NCI-H2171 (cell line): ENCODE measurements at places on chromosomes 7 and 10.

DNA sequence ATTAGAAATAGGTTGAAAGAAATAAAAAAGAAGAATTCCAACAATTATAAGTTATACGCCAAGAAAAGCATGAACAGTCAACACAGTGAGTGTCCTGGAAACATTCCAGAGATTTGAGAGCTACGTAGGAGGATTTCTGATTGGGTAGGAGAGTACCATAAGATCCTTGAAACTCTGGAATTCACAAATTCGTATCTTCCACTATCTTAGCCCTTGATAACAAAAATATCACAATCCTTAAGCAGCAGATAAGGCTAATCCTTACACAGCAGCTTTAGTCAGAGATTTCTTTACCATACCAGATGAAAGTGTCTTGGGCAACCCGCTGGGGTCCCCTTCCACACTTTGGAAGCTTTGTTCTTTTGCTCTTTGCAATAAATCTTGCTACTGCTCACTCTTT lies 8.2 kb downstream of the TPK1 start:
- DNase-seq = no peak

- DNase-seq = no peak
Measured at GRCh38 chr7:19919261-19920095, 146.1 kb upstream of the TMEM196 start.

GRCh38 chr10:69648461-69648860 lies 18.4 kb downstream of the FAM241B start:
- no peak for DNase-seq

DNA sequence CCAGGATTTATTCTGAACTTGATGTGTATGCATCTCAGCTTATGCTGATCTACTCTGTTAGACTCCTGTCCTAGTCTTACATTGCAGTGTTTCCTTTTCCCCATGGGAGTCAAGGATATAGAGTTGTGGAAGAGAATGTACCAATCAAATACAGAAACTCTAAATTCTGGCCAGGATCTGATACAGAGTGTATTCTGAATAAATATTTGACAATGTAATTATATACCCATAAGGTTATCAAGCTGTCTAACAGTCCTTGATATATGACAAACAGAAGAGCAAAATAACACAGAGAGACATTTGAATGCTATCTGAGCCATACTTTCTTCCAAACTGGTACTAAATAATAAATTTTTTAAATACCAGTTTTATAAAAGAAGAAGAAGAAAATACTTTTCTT lies 116.8 kb downstream of the ETV1 start:
- no peak for DNase-seq

DNA sequence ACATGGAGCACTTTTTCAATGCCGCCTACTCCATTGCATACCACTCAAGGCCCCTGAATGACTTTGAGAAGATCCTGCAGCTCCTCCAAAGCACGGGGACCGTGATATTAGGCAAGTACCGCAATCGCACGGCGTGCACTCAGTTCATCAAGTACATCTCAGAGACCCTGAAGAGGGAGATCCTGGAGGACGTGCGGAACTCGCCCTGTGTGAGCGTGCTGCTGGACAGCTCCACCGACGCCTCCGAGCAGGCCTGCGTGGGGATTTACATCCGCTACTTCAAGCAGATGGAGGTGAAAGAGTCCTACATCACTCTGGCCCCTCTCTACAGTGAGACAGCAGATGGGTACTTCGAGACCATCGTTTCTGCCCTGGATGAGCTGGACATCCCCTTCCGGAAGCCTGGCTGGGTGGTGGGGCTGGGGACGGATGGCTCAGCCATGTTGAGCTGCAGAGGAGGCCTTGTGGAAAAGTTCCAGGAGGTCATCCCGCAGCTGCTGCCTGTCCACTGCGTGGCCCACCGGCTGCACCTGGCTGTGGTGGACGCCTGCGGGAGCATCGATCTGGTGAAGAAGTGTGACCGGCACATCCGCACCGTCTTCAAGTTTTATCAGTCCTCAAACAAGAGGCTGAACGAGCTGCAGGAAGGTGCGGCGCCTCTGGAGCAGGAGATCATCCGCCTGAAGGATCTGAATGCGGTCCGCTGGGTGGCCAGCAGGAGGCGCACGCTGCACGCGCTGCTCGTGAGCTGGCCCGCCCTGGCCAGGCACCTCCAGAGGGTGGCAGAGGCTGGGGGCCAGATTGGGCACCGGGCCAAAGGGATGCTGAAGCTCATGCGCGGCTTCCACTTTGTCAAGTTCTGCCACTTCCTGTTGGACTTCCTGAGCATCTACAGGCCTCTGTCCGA lies 12.7 kb upstream of the ATP6V0E2 start:
- DNase-seq = no peak

DNA sequence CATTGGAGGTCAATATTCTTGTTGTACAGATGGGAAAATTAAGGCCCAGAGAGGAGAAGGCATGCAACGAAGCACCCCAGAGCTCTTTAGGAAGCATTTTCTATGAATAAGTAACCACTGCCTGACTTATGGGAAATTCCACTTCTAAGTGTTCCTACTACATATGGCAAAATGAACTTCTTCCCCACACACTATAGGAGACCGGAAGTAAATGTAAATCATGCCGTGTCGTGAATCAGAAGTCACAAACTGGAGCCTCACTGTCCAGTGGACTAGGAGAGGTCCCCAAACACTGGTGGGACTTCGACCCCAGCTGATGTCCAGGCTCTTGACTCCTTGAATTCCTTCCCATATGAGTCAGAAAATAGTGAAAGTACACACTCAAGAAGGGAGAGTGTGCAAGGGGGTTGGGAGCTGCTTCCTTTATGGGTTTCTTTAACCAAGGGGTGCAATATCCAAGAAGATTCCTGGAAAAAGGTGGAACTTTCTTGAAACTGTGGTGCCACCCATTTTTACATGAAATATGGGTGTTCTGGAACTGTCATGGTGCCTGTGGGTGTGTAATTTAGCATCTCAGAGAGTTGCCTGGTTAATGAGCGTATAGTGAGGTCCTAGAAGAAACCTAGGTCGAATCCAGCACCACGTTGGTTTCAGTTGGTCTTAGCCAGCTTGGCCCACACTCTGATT lies 6.7 kb downstream of the RASSF4 start:
- no peak for DNase-seq

DNA sequence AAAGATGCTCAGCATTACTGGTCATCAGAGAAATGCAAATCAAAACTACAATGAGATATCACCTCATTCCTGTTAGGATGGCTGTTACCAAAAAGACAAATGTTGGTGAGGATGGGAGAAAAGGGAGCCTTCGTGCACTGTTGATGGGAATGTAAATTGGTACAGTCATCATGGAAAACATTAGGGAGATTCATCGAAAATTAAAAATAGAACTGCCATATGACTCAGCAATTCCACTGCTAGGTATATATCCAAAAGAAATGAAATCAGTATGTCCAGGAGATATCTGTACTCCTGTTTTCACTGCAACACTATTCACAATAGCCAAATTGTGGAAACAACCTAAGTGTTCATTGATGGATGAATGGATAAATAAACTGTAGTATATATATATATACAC lies 228.1 kb downstream of the ACTR3B start:
- DNase-seq = no peak

- DNase-seq = no peak
Measured at GRCh38 chr10:34305189-34305588, 509.9 kb downstream of the PARD3 start.

DNA sequence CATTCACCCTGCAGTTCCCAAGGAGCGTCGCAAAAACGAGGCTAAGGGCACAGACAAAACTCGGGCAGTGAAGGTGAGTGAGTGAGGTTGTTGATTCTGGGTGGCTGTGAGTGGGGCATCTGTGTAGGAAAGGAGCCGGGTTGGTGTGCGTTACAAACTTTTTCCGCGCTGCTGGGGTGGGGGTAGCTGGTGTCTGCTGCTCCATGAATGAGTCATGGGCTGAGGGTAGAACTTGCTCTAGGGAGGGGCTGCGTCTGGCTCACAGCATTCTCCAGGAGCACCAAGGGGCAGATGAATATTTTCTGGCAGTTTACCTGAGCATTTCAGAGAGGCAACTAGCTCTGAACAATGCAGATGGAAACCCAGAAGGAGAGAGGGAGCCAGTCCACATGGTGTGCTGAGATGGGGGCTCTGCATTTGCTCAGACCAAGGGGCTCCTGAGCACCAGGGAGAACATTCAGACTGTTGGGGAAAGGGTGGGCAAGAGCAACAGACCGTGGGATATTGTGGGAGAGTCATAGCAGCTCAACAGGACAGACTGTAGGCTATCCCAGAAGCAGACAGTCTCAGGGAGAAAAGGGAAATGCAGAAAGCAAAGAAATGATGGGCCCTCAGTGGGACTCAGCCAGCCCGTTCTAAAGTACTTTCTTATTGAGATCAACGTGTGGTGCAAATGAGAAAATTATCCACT lies 18.8 kb downstream of the NOBOX start:
- DNase-seq = no peak

DNA sequence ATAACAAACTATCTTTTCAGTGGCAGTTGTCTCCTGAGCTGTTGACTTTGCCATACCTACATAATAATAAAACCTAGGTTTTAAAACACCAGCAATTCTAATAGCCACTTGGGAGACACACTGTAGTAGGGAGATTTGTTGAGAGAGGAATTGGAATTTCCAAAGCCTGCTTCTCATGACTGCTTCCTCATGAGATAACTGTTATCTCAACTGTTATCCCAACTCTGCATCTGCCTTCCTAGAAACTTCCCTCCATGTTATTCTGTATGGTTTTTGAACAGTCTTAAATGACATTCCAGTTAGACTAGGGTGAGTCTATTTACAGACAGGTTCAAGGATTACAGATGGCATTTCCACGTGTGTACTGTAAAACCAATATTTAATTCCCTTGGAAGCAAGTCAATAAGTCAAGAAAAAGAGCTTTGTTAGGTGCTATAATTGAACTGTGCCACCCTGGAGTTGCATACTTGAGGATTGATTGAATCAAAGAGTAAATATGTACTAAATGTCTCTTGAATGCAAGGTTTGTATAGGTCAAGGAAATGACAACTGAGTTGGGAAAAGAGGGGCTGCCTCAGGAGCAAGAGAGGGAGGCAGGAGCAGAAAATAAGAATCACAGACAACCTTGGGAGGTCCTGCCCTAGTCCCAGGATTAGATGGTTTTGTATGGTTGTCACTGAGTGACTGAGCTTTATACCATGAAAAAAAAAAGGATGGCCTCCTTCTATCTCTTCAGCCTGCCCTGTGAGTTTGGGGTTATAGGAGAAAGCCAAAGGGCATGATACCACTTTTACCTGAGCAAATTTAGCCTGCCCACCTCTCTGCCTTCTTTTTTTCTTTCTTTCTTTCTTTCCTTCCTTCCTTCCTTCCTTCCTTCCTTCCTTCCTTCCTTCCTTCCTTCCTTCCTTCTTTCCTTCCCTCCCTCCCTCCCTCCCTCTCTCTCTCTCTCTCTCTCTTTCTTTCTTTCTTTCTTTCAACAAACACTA lies 9.9 kb upstream of the TM9SF3 start:
- DNase-seq = no peak

DNA sequence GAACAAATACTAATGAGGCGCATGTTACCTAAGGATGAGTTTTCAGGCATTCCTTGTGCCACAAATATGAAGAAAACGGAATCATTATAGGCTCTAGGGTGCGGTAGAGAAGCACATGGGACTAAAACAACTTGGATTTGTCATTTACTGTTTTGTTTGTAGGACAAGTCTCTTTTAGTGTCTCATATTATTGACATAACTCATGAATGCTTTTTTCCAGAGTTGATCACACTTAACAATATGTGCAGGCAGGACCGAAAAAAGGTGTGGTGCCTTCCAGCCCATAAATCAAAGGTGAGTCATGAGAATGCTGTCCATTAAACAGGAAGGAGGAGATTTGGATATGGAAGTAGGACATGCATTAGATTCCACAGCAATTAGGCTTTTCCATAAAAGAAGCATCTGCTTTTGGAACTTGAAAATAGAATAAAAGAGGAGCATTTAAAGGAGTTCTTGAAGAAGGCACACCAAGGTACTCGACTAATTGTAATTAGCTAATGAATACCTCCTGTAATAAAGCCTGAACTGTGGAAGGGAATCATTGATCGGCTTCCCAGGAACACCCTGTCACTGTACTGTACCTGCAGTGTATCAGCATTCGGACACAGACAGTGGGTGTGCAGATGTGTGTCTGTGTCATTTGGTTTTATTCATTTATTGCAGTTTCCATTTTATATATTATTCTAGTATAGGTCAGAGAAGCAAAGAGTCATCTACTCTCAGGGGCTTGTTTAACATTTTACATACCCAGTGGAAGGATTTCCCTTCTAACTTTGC lies 119.7 kb upstream of the KLF14 start:
- DNase-seq = no peak

- DNase-seq = no peak
Measured at GRCh38 chr7:38817526-38817925, 91.5 kb downstream of the VPS41 start.

- no peak for DNase-seq
Measured at GRCh38 chr7:137342828-137343261, 688 bp downstream of the PTN start.

DNA sequence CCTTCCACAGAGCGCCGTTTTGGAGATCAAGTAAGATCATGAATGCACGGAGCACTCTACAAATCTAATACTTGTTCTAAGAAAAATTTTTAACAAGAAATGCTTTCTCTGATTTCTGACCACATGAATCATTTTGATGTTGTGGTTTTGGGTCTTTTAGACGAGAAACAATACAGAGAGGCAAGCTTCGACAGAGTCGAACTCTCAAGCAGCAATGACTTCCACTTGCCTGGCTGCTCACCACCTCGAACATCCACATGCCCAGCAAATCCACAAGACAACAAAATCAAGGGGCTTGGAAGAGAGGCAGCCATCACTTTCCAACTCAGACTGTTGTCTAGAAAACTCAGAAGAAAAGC lies 69.4 kb upstream of the GSDME start:
- no peak for DNase-seq

DNA sequence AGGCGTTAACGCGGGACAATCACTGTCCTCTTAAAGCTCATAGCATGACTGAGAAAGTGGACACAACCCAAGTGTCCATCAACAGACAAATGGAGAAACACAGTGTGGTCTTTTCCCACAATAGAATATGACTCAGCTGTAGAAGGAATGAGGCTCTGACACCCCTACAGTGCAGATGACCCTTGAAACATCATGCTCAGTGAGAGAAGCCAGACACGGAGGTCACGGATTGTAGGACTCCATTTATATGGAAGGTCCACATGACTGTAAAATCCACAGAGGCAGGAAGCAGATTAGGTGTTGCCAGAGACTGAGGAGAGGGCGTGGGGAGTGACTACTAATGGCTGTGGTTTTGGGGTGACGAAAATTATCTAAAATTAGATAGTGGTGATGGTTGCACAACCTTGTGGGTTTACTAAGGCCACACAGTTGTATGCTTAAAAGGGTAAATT lies 6.1 kb upstream of the NCAPG2 start:
- no peak for DNase-seq

- no peak for DNase-seq
Measured at GRCh38 chr10:99555371-99555770, 22.6 kb downstream of the NKX2-3 start.

DNA sequence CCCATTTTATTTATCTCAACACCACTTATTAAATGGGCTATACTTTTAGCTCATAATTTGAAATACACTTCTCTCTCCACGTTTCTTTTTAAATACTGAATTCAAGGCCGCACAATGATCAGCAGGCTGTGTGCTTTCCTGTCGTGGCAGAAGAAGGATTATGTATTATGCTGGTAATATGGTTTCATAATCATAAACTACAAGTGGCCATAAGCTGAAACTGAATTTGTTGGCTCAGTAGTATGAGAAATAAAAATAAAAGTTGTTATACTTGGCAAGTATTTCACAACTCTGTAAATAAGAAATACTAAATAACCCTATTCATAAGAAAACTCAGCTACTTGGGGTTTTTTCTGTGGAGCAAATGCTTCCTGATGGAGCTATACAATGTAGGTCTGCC lies 313.6 kb downstream of the DOCK4 start:
- no peak for DNase-seq
